HCT116 (cell line): ENCODE measurements at places on chromosomes 4 and X. TPM values are rescaled to one million over a fixed set of nuclear protein-coding genes. Genes with fewer than 3 reads are reported as not detected.

GRCh38 chr4:53315300-53315699 lies 50.6 kb downstream of the SCFD2 start:
- no peak overlapping the region for H3K27ac ChIP-seq
- H3K36me3 ChIP-seq, result no peaks in the 10 kb centered on the region
- H3K4me3 ChIP-seq, result no peak overlapping the region
- DNase-seq, result no peak

DNA sequence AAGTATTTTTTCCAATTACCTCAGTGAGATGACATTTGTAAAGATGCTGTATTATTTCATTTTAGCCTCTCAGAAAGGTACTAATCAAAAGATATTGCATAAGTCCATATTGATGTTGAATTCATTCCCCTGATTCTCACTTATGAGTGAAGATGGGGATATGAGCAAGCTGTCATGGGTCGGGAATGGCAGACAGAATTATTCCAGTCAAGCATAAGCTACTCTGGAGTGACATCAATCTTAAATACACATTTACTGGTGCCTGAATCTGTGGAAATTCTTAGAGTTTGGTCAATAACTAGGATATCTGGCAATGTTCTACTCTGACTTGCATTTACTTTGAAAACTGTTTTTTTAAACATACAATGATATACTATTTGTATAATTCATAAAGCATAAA lies 283.8 kb upstream of the PCDH7 start:
- no peak overlapping the region for H3K27ac ChIP-seq
- H3K4me3 ChIP-seq, result no peak overlapping the region
- no peaks in the 10 kb centered on the region for H3K4me1 ChIP-seq
- no peaks in the 10 kb centered on the region for H3K27me3 ChIP-seq

- no peaks in the 10 kb centered on the region for H3K4me1 ChIP-seq
- H3K4me3 ChIP-seq, result no peak overlapping the region
- no peak overlapping the region for H3K27ac ChIP-seq
Measured at GRCh38 chr4:5500165-5500564, 208.2 kb downstream of the EVC2 start.

GRCh38 chrX:127276326-127276725 lies 456.8 kb downstream of the PRR32 start:
- H3K27me3 ChIP-seq, result no peaks in the 10 kb centered on the region
- H3K27ac ChIP-seq, result no peak overlapping the region
- H3K4me3 ChIP-seq, result no peak overlapping the region
- no peaks in the 10 kb centered on the region for H3K4me1 ChIP-seq
- DNase-seq, result no peak

- H3K27me3 ChIP-seq, result no peaks in the 10 kb centered on the region
- no peaks in the 10 kb centered on the region for H3K4me1 ChIP-seq
- H3K36me3 ChIP-seq, result no peaks in the 10 kb centered on the region
- no peak overlapping the region for H3K4me3 ChIP-seq
- DNase-seq, result no peak
- no peak overlapping the region for H3K27ac ChIP-seq
Measured at GRCh38 chrX:149762696-149763614, 10.9 kb upstream of the HSFX1 start.

The GUF1 gene
- total RNA-seq, result 30.5 TPM

The CFAP99 gene
- total RNA-seq, result 0.42 TPM
